ENCODE measurements at places on chromosomes 1 and 21.
A peak's percentile ranks its signal among the peaks of the same experiment; 100 is the strongest.

- no peak for DNase-seq
Measured at GRCh38 chr1:244820131-244820530, 15.3 kb upstream of the COX20 start.

- DNase-seq = no peak
Measured at GRCh38 chr1:167934426-167935215, 1.9 kb upstream of the DCAF6 start.

- DNase-seq = no peak
Measured at GRCh38 chr1:20322081-20322824, 31.6 kb downstream of the VWA5B1 start.

DNA sequence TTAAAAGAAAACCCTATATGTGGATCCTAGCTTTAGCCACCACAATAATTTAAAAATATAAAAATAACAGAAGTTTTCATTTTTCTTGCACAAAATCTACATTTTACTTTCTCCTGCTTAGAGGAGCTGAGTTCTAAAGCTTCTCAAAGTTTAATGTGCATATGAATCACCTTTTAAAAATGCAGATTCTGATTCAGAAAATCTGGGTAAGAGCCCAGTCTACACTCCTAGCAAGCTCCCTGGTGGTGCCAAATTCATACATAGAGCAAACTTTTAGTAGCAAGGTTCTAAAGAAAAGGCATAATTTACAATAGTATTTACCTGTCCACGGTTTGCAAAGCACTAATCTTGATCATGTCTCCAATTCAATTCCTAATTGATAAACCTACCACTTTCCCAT is 19.3 kb downstream of the RSBN1 start:
- no peak for DNase-seq

DNA sequence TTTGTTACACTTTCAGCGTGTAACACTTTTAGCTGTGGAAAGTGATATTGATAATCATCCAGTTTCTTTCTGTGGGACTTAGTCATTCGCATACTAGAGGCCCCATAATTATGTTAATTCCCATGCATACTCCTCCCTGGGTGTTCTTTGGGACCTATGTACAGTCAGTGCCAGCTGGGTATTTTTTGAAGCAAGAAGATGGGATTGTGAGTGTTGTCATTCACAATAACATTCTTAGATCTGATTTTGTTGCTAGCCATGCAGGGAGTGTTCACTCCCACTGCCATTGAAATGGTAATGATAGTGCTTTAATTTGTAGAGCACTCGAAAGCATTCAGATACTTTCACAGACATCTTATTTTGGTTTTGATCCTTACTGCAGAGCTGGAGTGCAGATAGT is 11.6 kb downstream of the SARS1 start:
- DNase-seq = no peak

DNA sequence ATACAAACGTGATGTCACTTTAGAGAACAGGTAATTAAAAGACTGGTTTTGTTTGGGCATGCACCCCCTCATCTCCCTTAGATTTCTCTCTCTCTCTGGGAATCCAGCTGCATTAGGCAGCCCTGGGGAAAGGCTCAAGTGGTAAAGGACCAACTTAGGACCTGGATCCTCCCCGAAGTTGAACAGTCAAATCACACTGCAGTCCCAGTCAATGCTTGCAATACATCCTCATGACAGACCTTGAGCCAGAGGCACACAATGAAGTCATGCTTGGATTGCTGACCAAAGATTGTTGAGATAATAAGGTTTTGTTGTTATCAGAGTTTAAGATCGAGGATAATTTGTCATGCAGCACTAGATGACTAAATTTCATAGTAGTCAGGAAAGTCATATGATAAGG is 1285.8 kb upstream of the NCAM2 start:
- DNase-seq = no peak

GRCh38 chr1:23596382-23597358 is 37.4 kb upstream of the ID3 start:
- no peak for DNase-seq

DNA sequence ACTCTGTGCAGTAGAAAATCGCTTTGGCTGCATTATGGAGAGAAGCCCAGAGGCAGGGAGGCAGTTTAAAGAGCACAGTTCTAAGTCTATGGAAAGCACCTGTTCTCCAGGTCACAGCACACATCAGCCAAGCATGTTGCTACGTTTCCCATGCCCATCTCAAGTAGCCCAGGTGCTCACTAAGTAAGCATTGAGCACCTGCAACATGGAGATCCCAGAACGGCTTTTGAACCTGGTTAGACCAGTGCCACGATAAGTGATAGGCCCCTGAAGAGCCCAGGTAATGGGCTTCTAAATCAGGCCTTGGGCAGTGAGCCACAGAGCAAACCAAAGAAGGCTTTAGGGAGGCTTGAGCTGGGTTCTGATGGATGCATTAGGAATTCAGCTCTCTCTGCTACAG is 186.2 kb downstream of the C1orf94 start:
- no peak for DNase-seq

DNA sequence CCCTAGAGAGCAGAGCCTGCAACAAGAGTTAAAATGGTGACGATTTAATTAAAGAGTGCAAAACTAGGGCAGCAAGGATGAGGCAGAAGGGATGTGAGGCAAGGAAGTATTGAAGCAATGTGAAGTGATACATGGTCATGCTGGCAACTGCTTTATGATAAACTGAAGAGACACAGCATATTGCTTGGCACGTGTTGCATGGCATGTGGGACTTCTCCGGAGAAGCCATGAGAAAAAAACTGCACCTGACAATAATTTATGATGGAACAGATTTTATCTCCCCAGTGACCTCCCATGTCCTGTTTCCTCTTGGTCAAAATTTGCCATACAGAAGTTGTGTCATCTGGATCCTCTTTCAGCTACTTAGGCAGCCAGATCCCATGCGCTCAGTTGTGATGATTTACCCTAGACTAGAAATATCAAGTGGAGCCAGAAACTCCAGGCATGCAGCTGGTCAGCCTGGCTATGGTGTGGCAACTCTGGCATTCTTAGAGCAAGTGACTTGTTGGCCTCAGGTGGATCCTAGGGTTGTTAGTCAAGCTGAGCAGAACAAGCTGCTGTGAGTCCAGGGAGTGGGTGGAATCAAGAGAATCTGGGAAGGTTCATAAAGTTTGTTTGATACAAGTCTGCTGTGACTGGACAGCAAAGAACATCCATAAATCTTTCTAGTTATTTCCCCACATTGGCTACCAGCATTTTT is 611.4 kb upstream of the USP24 start:
- DNase-seq = no peak

- DNase-seq = no peak
Measured at GRCh38 chr1:58409890-58410289, 136.6 kb downstream of the OMA1 start.

DNA sequence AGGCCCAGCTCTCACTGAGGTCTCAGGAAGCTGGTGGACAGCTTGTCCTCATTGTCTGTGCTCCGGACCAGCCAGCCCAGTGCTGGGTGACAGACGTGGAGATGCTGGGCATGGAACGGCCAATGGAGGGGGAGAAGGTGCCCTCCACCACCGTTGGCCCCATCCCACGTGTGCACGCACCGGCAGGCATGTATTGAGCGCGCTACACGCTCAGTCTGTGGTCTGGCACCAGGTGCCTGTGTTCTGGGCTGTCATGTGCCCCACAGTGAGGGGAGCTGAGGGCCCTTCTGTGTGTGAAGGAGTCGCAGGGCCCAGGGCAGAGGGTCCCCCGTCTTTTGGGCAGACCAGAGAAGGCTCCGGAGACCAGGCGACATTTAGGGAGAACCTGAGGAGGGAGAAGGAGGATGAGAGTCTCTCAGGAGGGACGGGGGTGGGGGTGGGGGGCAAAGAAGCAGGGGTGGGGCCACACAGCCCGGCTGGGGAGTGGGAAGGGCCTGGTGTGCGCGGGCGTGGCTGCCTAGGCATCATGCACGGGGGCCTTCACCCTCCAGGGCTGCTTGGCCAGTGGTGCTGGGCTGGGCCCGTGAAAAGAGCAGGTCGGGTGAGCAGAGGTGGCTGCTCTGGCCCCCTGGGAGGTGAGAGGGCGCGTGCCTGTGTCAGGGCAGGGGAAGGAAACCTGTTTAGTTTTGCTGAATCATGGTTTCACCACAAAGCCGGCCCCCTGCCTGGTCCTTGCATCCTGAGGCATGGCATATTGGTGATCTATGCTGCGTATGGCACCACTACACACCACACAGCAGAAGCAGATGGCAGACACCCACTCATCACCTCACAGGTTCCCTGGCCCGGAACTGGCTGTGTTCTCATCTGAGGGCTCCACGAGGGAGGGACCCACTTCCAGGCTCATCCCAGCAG is 86.7 kb upstream of the TTC34 start:
- DNase-seq = no peak

- DNase-seq = no peak
Measured at GRCh38 chr1:86447198-86447790, 21.4 kb upstream of the CLCA1 start.

DNA sequence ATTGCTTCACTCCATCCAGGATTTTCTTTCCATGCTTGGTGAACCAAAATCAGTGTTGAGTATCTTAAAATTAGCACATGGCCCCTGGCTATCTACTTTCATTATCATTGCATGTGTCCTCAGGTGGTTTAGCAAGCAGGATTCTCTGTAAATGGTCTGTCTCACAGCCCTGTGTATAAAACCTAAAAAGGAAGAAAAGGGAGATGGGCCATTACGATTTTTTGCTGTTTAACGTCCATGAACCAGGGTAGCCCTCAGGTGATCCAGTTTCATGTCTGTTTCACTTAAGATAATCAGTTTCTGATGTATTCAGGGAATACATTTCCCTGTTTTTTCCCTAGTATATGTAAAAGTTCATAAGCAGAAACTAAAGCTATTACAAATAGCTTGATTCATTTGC is 238.2 kb downstream of the NFIA start:
- DNase-seq = no peak

GRCh38 chr1:160022330-160023310 is 9.2 kb downstream of the PIGM start:
- DNase-seq = no peak

GRCh38 chr1:224922404-224923164 is 6.9 kb upstream of the DNAH14 start:
- DNase-seq = peak; percentile 18

- DNase-seq = no peak
Measured at GRCh38 chr1:22315315-22316078, 136.2 kb upstream of the ZBTB40 start.

- DNase-seq = no peak
Measured at GRCh38 chr1:210248341-210248740, 15.7 kb downstream of the SERTAD4 start.

DNA sequence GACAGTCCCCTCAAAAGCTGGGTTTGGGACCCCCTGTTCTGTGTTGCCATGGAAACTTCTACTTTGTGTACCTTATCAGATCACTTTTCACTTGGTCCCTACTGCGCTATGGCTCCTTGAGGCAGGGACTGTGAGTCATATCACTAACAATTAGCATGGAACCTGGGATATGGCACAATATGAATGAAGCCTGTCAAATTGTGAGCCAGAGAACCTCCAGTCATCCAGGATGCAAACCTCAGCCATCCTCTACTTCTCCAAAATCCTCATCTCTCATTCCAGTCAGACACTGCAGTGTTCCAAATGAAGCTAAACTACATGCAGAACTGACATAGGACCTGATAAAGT is 11.2 kb upstream of the CAPZB start:
- no peak for DNase-seq

DNA sequence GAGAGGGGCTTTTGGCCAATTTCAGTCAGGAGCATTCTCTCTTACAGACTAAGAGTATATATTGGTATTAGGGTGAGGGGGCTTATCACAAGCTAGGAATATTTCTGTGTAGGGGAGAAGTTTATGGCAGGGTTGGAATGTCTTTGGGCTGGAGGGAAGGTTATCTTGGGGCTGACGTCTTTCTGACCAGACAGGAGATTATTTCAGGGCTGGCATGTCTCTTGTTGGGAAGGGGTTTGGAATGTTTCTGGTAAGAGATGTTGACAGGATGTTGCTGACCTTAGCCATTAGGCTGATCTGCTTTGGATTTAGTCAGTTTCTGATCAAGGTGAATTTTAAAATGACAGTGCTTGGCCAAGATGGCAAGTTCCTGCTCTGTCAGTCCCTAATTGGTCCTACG is 17.8 kb upstream of the HSD3B1 start:
- no peak for DNase-seq

GRCh38 chr1:24125456-24125855 is 13.5 kb upstream of the MYOM3 start:
- DNase-seq = no peak

- no peak for DNase-seq
Measured at GRCh38 chr1:83673312-83673711, 325.6 kb downstream of the TTLL7 start.

DNA sequence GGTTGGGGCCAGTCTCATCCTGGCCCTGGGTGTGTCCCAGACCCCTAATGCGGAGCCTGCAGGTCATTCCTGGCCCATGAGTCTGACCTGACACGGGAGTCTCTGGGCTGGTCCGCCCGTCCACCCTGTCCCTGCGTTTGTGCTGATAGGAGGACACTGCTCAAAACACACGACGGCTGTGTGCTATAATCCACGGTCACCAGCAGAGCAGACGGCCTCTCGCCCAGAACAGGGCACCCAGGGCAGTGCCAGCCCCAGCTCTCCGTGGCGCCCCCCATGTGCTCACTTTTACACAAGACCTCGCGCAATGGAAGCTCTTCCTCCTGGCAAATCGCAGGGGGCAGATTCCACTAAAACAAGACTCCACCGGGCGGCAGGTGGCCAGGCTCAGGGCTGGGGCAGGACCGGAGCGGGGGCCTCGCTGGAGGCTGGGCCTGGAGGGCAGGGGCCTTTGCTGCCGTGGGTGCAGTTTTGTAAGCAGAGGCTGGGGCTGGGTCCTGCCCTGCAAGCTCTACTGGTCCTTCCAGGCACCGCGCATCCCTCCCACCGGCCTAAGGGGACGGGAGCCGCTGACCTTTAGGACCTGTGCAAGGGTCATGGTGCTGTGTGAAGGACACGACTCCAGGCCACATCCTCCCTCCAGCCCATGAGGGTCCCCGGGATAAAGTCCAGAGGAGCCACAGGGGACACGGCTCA is 10.6 kb upstream of the SLC19A1 start:
- DNase-seq = no peak

DNA sequence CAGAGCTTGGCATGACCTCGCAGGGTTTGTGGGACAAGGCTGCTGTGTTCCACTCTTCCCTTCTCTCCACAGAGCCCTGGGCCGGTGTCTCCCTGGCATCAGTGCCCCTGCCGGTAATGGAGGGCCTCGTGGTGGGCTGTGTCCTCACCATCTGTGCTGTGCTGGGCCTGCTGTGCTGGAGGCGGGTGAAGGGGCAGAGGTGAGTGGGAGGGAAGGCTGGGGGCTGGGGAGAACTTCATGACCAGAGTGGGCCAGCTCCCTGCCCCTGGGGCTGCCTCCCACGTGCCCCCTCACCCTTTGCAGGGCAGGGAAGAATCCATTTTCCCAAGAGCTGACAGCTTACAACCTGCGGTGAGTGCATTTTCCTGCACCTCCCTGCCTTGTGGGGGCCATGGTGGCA is 12.0 kb upstream of the LGR6 start:
- no peak for DNase-seq

GRCh38 chr1:6497215-6497866 is 5.9 kb upstream of the PLEKHG5 start:
- no peak for DNase-seq

GRCh38 chr1:228420968-228421826 is 4.5 kb upstream of the TRIM17 start:
- DNase-seq = no peak

Measured in HS-5 (cell line).